MM.1S (cell line): ENCODE measurements at places on chromosomes 6 and 20.
A peak's percentile ranks its signal among the peaks of the same experiment; 100 is the strongest.

DNA sequence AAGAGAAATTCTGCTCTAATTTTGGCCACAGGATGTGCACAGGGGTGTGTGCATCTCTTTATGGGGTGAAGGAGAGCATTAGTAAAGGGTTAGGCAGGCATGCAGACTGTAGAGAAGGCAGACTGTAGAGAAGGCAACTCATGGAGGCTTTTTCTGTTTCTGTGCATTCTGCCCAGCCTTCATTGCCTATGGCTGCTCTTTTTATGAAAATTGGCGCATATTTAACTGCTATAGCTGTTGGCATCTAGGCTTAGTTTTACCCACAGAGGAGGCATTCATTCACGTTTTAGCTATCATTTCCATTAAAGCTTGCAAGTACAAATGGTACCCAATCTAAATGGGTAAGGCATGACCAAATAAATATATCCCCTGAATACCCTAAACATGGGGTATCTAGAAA lies 286.8 kb upstream of the ID4 start:
- no peak for DNase-seq

DNA sequence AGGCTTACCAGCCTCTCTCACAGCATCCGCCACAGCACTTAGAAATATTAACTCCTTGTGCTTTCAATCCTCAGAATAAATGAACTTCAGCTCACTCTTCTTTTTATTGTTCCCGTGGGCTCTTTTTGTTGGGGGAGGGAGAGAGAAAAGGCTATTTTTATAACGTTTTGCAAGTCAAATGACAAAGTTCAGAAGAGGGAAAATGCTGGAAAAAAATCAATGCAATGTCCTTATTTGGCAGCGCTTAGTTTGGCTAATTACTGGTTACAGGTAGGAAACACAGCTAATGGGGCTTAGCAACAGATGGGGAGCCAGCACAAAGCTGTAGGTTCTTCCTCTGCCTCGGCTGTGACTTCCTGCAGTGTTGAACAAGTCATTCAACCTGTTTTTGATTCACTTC lies 1067.0 kb upstream of the MAP3K7 start:
- DNase-seq, result peak; percentile 12

DNA sequence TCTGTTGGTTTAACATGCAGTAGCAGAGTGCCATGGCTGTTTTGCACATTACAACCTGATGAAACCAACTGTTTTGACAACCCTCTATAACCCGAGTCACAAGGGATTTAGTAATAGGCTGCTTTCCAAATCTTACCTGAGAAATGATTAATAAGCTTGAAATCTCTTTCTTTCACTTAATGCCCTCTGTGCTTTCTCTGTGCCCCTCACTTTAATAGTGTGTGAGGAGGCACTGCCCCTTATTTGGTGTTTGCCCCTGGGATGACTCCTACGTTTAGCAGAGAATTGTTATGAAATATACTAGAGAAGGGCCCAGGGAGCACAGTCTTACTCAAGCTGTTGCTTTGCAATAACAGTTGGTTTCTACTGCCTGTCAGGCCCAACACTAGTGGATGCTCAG lies 31.0 kb upstream of the PTCHD4 start:
- no peak for DNase-seq

- peak; percentile 82 for DNase-seq
Measured at GRCh38 chr20:33674294-33675135, at the start of gene NECAB3. NECAB3 (minus strand) TSS chr20:33674428; CDS start chr20:33674352, 76 bp downstream.

DNA sequence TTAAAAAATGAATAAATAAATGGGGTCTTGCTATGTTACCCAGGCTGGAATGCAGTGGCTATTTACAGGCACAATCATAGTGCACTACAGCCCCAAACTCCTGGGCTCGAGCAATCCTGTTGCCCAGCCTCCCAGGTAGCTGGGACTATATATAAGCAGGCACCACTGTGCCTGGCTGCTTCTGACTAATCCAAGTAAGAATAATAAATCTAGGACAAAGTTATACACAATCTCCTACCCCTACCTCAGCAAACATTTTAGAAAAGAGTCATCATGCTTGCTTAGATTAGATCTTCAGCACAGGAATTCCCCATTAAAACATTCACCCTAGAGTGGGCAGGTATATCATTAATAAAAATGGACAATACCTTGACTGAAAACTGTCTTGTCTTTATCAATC lies 124.6 kb downstream of the REV3L start:
- DNase-seq, result no peak

- no peak for DNase-seq
Measured at GRCh38 chr20:53813636-53814035, 220.0 kb upstream of the ZNF217 start.

DNA sequence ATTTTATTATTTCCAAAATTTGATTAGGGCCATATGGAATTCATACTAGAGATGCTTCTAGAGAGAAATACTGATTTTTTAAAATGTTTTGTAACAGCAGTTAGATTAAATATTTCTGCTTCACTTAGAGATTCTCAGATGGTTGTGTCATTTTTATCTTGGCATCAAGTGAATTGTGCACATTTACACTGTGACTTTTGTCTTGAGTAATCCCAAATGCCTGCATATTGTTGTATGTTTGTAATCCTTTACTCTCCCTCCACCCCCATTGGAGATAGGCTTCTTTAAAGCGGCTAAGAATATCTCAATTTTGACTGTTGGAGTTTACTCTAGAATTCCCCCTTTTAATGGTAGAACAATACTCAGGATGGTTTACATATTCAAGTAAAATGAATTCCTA lies 19.0 kb downstream of the STX16 start:
- DNase-seq, result no peak

DNA sequence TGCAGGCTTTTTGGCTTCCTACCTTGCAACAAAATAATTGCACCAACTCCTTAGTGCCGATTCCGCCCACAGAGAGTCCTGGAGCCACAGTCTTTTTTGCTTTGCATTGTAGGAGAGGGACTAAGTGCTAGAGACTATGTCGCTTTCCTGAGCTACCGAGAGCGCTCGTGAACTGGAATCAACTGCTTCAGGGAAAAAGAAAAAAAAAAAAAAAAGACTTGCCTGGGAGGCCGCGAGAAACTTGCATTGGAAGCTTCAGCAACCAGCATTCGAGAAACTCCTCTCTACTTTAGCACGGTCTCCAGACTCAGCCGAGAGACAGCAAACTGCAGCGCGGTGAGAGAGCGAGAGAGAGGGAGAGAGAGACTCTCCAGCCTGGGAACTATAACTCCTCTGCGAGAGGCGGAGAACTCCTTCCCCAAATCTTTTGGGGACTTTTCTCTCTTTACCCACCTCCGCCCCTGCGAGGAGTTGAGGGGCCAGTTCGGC lies 420 bp downstream of the SOX4 start:
- DNase-seq, result peak; percentile 48

- DNase-seq, result no peak
Measured at GRCh38 chr6:154969796-154970195, 25.3 kb upstream of the TIAM2 start.
